B cell (primary cell): ENCODE measurements at places on chromosomes 6 and 20. TPM values are rescaled to one million over a fixed set of nuclear protein-coding genes. Genes with fewer than 3 reads are reported as not detected.

The GPX5 gene
- not detected in 2 replicates for total RNA-seq

The OVOL2 gene
- not detected in 2 replicates for total RNA-seq

GRCh38 chr6:155245831-155246230 lies 18.0 kb upstream of the CLDN20 start:
- H3K27ac ChIP-seq: no peak overlapping the region
- no peaks in the 10 kb centered on the region for H3K36me3 ChIP-seq
- H3K27me3 ChIP-seq: no peaks in the 10 kb centered on the region
- no peaks in the 10 kb centered on the region for H3K4me1 ChIP-seq
- H3K4me3 ChIP-seq: no peak overlapping the region

The TBX18 gene
- not detected in 2 replicates for total RNA-seq

- no peaks in the 10 kb centered on the region for H3K27me3 ChIP-seq
- no peak overlapping the region for H3K27ac ChIP-seq
- H3K4me3 ChIP-seq: no peak overlapping the region
Measured at GRCh38 chr20:61556673-61557072, 304.6 kb downstream of the CDH4 start.
